ENCODE measurements at places on chromosomes 4 and X.

- DNase-seq: no peak
Measured at GRCh38 chr4:74543983-74544382, 99.0 kb downstream of the AREG start.

DNA sequence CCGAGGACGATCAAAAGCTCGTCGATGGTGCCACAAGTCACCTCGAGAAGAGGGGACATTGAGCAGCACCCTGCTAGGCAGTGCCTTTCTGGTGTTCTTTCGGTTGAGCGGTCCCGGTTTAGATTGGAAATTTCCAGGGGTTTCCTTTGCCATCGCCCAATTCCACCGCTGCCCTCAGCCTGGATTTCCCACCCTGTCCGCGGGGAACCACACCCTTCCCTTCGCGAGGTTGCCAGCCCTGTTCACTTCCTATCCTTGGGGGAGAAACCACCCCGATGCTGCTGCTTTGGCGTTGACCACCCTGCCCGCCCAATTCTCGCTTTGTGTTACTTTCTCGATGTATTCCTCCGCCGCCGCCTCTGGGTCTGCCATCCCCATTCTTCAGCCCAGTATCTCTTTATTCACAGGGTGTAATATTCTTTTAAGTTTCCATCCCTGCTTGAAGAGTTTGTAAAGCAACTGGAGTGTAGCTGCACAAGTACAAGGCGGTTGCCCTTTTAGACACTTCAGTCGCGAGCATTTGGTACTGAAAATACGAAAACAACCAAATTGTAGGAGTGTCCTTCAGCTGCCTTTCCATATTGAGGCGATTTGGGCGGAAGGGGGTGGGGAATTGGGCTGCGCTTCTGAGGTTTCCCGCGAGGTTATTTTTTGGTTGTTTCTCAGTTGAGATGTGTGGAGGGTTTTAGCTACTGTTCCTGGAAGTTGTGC lies 1.1 kb downstream of the OGT start:
- peak; percentile 61 for DNase-seq

DNA sequence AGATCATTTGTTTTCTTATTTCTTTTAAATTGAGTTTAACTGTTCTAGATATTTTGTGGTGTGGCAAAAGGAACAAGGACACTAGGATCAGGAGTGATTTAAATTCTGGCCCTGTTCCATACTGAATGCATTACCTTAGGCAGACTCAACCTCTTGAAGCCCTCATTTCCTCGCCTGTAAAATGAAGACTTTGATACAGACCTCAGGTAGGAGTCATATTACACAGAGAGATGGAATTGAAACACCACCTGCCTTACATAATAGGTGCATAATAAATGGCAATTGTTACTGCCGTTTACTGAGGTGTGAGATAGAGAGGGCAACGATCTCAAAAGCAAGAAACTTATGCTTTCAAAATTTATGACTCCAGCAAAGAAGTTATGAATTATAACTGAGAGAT lies 28.2 kb upstream of the RASSF6 start:
- DNase-seq: no peak

DNA sequence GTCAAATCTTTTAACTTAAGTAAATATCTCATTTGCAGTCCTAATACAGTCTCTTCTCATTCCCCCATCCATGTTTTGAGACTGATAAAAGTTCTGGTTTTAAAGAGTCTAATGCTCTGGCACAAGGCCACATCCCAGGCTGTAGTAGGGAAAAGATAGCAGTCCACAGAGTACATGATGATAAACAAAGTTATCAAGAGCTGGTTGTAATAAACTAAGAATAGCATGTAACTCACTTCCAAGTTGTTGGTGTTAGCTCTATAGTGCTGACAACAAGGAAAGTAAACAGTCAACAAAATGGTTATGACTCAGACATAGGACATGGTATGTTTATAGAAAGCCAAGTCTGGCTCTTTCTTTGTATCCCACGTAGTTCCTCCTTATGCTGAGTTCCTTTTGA lies 21.8 kb upstream of the AREG start:
- DNase-seq: no peak

GRCh38 chrX:37783305-37783704 lies 3.4 kb downstream of the CYBB start:
- DNase-seq: no peak

GRCh38 chr4:121096629-121097028 lies 24.3 kb upstream of the NDNF start:
- DNase-seq: no peak

DNA sequence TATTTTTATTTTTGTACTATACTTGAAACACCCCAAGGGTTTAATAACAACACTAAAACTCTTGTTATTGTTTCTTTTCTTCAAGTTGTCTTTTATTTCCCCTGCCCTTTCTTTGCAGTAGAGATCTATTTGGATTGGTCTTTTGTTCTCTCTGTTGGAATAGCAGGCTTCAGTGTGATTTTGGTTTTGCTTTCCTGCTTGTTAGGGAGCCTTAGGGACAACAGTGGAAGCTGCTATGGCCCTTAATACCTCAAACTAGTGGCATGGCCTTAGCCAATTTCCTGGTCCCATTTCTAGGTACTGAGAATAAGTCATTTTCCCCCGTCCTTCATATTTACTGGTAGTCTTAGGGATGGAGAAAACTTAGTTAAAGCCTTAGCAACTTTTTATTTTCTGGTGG lies 535.4 kb upstream of the NDST4 start:
- no peak for DNase-seq

All from T-helper 2 cell treated with Interferon-gamma antibody and Interleukin-4, amounts not matched to agents 5 μg/mL and 100 μg/mL, for 36 hours (primary cell).